Cerebellar nuclear complex (tissue), 1 donor: ENCODE measurements at places on chromosomes 11 and 22.

- DNase-seq: no peak
These were observed 93.6 kb downstream of the NELL1 start for GRCh38 chr11:20762980-20763379.

GRCh38 chr11:126407682-126408288 is 52.3 kb downstream of the ST3GAL4 start:
- DNase-seq: no peak

DNA sequence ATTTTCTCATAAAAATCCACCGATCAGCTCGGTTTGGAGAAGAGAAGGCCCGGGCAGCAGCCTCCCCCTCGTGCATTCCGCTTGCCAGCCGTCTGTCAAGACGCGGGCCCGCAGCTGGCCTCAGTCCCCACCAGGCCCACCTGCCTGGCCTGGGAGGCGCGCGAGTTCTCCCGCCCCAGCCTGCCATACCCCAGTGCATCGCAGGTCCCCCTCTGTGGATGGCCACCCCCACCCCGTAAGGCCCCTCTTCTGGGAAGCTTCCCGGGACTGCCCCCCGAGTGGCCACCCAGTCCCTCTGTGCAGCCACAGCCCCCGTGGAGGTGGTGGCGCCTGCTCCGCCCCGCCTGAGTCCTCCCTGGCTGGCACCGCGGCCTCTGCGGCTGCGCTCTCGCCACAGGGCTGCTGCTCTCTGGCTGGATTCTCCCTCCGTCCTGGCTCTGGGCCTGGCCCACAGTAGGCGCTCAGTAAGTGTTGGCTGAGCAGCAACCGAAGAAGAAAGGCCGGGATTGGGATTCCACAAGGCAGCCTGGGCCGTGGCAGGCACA is 74.0 kb upstream of the TCF20 start:
- peak; percentile 55 for DNase-seq

- DNase-seq: peak; percentile 82
These were observed 57.0 kb downstream of the LRRC74B start for GRCh38 chr22:21102659-21103267.

DNA sequence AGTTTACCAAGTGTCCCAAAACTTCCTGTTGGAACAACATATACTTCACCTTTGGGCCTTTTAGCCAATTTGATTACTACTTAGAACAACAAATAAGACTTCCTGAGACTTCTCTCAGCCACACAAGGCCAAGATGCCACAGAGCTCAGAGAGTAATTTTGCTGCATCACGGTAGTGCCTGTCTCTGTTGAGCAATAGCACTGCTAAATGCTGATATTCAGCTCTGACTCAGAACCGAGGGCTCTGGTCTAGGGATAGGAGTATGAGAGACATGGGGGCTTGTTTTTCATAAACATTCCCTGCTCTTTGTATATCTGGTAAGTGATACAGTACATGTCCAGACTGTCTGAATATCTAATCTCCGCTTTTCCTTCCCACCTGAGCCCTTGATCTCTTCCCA is 260.4 kb upstream of the ARHGAP20 start:
- no peak for DNase-seq

GRCh38 chr22:49349181-49349835 is 478.4 kb downstream of the BRD1 start:
- no peak for DNase-seq

DNA sequence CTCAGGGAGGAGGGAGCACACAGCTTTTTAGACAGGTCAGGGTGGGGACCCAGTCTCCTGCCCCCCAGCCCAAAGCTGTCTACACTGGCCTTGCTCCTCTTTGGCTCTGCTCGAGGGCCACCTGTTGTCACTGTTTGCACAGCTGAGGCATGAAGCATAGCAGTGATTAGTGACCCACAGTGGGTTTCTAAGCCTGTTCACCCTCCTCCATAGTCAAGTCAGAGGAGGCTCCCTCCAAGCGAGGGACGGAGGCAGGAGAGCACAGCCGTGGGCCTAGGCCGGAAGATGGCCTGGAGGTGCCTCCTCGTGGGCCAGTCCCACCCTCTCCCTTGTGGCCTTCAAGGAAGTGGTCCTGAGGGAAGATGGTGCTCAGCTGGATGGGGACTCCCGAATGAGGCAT is 241.1 kb downstream of the GRIK4 start:
- no peak for DNase-seq

DNA sequence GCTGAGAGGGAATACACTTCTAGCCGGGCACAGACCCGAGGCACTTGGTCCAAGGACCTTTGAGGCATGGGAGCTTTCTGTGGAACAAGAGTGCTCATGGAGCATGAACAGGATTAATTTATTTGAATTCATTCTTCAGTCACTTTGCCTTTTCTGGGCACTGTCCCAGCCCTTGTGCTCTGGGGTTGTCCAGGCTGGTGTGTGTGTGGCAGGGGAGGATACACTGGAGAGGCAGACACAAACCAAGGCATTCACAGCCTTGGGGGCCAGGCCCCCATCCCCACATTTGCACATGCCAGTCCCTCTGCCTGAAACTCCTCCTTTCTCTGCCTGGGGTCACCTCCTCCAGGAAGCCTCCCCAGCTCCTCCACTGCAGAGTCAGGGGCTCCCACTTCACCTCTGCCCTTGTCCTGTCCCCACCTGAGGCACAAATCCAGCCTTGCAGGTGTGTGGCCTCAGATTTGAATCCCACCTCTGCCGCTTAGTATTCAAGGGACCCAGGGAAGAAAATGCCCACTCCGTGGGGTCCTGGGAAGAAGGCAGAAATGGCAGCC is 55.5 kb downstream of the MYO7A start:
- no peak for DNase-seq

DNA sequence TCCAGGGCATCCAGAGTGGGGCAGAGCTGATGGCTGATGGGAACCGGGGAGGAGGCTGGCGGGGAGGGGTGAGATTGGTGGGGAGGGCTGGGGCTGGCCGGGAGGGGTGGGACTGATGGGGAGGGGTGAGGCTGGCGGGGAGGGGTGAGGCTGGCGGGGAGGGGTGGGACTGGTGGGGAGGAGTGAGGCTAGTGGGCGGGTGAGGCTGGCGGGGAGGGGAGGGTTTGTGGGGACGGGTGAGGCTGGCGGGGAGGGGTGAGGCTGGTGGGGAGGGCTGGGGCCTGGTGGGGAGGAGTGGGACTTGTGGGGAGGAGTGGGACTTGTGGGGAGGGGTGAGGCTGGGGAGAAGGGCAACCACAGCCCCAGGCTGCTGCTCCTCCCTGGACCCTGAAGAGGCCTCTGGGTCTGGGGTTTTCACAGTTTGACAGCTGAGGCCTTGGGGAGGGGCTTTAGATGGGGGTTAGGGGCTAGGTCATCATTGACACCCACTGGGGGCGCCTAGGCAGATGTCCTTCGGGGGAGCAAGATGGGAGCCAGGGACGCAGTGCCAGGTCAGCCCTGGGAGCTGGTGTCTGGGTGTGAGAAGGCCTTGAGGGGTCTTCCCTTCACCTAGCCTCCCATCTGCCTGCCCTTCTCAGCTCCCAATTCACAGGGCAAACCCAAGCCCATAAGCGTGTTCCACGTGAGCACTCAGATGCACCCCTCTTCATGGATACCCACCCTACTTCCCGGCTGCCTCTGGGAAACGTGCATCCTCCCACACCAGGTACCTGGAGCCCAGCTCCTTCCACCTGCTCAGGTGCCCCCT is 26.7 kb downstream of the PARVG start:
- DNase-seq: no peak

GRCh38 chr11:105577641-105578040 is 32.2 kb upstream of the GRIA4 start:
- DNase-seq: no peak

DNA sequence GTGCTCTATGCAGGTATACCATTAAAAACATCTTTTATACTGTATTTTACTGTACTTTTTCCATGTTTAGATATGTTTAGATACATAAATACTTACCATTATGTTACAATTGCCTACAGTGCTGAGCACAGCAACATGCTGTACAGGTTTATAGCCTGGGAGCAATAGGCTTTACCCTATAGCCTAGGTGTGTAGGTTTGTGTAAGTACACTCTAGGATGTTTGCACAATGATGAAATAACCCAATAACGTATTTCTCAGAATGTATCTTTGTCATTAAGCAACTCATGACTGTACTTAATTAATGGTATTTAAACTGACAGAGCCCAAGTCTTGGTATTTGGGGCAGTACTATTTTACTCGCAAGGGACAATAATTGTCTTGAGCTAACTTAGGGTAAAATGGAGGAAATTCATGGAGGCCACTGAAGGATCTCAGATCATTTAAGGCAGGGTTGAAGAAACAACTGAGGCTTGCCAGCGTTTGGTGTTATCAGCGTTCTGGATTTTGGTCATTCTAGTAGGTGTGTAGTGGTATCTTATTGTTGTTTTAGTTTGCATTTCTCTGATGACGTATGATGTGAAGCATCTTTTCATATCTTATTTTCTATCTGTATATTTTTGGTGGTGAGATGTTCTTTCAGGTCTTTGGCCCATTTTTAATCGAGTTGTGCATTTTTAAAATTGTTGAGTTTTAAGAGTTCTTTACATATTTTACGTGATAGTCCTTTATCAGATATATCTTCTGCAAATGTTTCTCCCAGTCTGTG is 42.4 kb downstream of the ADAMTS15 start:
- no peak for DNase-seq

DNA sequence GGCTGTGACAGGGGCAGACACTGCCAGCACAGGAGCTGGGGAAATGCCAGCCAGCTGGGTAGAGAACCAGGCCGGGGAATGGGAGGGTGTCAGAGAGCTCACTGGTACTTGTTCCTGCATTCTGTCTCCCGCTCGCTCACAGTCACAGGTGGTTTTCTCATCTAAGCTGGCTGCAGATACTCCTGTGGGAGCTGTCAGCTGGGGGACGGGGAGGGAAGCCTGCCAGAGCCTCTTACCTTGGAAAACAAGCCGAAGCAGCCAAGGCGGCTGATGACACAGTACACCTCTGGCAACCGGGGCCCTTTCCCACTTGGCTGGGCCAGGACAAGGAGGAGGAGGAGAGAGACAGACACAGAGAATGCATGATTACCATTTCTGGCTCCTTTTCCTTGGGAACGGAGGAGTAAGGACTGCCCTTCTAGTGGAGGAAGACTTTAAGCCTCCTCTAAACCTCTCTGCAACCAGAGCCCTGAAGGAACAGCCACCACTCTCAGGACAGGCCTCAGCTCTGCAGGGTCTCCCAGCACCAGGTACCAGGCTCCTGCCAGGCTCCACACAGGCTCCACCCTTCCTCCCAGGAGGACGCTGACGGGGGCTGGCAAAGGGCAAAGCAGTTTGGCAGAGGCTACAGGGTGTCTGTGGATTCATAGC is 25.1 kb downstream of the RPL27A start:
- no peak for DNase-seq

DNA sequence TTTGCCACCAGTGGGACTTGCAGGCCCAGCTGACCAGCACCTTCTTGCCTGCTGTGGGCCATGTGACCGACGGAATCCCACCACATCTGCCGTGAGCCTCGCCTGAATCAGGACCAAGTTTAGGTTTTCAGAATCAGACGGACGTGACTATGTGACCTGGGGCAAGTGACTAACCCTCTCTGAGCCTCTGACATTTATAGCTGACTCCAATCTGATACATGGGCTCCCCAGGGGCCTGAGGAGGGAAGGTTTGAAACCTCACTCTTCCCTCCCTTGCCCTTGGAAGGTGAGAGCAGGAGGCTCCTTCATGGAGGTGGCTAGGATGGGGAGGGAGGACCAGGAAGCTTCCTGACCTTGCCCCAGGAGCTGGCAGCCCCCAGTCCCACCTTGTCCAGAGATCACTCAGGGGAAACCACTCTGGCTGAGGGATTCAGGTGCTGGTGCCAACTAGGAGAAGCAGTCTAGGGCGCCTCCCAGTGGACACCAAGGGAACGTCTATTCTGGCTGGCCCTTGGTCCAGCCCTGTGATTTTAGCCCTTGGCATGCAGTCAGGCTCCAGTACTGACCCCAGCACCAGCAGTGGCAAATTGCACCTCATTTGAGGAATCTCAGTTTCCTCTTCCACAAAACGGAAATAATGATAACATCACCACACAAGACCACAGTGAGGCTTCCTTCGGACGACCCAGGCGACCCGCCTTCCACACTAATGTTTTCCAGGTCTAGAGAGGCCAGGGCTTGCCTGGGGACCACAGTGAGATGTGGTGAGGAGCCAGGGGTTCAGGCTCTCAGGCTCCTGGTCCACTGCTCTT is 47.2 kb upstream of the SYT7 start:
- DNase-seq: no peak

DNA sequence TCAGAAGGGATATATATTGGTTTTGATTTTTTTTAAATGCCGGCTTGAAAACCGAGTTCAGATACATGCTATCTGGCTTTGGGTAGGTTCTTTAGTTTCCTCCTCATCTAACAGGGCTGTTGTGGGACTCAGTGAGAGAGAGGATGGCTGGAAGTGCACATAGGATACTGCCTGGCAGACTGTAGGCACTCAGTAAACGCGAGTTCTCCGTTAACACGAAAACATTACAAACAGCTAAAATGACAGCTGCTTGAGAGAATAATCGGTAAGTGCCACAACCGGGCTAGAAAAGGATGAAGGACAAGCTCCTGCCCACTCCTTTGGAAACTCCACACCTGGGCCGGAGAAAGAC is 369 bp downstream of the XRRA1 start:
- DNase-seq: no peak

GRCh38 chr11:105821781-105822180 is 200.3 kb downstream of the MSANTD4 start:
- DNase-seq: no peak

- DNase-seq: no peak
These were observed 429.9 kb downstream of the DYNC2H1 start for GRCh38 chr11:103539166-103539565.

GRCh38 chr11:56624661-56625110 is 10.0 kb upstream of the OR5M1 start:
- no peak for DNase-seq

DNA sequence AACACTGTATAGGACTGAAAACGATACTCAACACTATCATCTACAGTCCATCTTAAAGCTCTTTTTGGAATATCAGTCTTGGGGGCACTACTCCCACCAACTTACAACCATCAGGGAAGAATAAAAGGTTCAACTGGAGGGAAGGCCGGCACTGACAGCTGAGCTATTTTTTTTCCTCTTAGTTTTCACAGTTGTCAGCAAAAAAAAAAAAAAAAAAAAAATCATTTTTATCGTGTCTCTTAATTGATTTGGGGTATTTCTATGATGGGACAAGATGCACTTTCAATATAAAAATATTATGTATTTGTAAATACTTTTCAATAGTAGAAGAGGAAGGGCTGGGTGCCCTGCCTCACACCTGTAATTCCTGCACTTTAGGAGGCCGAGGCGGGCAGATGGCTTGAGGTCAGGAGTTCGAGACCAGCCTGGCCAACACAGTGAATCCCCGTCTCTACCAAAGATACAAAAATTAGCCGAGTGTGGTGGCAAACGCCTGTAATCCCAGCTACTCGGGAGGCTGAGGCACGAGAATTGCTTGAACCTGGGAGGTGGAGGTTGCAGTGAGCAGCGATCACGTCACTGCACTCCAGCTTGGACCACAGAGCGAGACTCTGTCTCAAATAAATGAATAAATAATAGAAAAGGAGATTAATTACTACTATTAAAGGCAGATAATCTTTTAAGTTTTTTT is 1.5 kb downstream of the KIF18A start:
- no peak for DNase-seq
